ENCODE measurements at places on chromosomes 7 and 10.

DNA sequence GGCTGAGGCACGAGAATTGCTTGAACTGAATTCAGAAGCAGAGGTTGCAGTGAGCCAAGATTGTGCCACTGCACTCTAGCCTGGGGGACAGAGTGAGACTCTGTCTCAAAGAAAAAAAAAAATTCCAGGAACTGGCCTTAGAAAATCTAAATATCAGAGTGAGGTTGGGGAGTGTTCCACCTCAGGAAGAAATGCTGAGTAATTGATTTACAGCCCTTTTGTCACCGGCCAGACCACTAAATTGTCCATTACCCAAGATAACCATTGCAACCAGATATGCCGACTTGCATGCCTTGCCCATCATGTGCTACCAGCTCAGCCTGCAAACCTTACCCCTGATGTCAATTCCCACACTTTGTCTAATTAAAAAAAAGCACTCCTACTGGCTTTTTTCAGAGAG lies 42.4 kb downstream of the CRCP start:
- DNase-seq, result peak; percentile 72

- peak; percentile 97 for DNase-seq
Measured at GRCh38 chr7:41916450-41916927, 213.6 kb upstream of the INHBA start.

- DNase-seq, result no peak
Measured at GRCh38 chr7:129775695-129776361, 164.3 kb downstream of the NRF1 start.

DNA sequence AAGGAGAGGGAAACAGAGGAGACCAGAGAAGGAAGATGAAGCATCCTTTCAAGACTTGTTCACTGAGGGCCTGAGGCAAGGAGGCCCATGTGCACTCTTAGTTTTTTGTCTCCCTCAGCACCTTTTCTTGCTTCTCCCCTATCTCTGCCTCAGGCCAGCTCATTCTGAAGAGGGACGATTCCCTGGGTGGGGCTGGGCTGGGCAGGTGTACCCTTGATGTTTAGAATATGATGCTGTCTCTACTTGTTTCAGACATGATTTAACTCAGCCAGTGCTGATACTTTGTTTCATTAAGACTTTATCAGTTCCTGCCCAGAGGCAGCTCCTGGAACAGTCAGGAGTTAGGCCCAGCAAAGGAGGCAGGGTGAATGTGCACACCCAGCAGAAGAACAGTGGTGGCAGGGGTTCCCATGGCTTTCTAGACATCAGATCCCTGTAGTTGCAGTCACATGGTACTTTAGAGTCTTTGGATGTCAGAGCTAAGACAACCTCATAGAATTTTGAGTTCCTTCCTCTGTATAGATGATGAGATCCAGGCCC lies 3.4 kb downstream of the PRXL2A start:
- no peak for DNase-seq

DNA sequence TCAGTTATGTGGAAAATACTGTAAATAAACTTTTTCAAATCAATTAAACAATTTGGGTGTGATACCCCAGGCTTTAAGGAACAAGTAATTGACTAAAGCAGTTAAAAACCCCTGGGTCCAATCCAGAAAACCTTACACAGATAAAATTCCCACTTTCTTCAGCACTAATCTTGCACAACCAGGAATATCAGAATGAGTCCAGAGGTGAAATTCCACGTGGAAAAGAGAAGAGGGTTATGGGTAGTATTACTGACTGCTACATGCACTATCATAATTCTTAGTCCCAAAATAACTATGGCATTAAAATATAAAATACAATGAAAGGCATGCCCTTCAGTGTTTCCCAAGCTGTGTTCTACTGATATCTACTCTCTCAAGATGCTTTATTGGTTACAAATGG lies 135.7 kb upstream of the STEAP4 start:
- DNase-seq, result no peak

- no peak for DNase-seq
Measured at GRCh38 chr10:12432402-12433189, 83.2 kb downstream of the CAMK1D start.

DNA sequence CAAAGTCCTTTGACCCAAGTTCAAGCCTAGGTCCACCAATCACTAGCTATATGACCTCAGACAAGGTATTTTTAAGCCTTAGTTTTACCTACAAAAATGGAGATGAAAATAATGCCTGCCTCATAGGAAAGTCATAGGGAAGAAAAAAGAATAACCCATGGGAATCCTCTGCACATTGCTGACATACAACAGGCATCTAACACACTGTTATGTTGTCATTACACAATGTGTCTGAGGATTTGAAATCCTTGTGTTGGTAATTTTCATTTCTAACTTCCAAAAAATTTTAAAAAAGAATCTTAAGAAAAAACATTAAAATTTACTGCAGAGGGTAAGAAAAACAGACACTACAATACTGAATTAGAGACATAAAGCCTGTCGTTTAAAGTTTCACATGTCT lies 5.7 kb downstream of the ANK3 start:
- no peak for DNase-seq

DNA sequence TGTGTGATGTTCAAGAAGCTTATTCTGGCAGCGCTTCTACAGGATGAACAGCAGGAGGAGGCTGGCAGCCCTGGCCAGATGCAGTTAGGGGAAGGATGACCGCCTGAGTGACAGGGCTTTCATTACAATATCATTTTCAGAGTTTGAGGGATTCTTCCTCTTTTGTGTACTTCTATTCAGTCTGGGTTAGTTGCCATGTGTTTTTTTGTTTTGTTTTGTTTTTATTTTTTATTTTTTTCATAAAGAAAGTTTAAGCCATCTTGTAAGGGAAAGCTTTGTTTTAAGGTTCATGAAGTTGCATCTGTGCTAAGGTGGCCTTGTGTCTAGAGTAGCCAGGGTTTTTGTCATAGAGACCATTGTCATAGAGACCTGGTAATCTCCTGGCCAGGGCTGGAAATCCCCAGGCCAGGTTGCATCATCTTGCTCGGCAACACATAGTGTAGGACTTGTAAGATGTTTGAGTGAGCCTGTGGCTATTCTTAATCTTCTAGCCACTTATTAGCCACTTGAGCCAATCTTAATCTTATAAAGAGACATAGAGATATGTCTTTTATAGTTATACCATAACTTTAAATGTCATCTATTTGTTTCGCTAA lies 230.5 kb upstream of the TMEM229A start:
- DNase-seq, result peak; percentile 54

DNA sequence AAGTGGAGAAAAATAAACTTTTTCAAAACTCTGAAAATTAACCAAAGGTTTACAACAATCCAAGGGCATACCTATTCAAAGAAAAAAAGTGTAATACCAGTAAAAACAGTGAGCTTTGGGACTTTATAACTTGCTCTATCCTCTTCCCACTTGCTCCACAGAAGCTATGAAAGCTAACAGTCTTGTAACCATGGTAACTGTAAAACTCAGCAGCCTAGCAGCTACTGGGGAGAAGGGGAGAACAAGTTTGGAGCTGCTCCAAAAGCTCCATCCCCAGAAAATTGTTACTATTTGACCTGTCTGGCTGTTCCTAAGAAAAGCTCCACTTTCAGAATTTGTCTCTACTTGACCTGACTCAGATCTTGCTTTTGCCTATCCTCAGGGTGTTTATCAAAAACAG lies 191.5 kb downstream of the OTUD1 start:
- DNase-seq, result no peak

GRCh38 chr10:73576890-73577591 lies 14.1 kb downstream of the USP54 start:
- DNase-seq, result no peak

- no peak for DNase-seq
Measured at GRCh38 chr7:77415476-77415822, 700 bp downstream of the GSAP start.

GRCh38 chr10:126598009-126598408 lies 72.5 kb downstream of the C10orf90 start:
- DNase-seq, result peak; percentile 71

DNA sequence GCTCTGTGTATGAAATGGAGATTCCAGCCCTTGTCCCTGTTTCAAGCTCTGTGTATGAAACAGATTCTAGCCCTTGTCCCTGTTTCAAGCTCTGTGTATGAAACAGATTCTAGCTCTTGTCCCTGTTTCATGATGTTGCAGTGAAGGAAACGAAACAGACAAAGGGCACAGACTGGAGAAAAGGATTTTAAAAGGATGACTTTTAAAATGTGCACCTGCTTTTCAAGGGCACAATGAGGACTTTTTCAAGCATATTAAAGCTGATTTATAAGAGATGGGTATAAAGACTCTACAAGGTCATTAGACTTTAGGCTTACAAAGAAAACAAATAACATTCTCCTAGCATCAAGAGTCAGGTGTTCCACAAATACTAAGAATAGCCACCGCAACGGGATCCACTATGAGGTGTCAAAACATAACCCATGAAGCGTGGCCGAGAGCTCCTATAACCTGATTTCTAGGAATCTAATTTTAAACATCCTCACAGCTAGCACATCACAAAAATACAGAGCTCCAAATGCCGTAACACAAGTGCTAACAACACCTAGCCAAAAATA lies 29.0 kb downstream of the DIP2C start:
- no peak for DNase-seq

GRCh38 chr10:91511549-91512330 lies 101.6 kb downstream of the HECTD2 start:
- peak; percentile 24 for DNase-seq

GRCh38 chr10:126247446-126247975 lies 140.8 kb downstream of the ADAM12 start:
- peak; percentile 92 for DNase-seq

DNA sequence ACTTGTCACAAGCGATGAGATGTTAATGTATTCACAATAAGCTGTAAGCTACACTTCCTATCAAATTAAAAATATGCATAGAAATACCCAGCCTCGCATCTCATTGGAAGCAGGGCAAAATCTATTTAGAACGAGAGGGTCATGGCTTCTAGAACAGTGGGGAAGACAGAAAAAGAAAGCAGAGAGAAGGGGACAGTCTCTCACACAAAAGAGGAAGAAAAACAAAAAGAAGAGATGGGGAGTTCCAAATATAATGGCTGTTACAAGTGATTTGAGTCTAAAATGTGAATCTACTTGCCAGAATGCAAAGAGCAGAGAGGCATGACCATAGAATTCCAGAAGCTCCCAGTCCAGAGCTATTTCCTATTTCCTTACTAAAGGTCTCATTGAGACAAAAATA lies 13.8 kb downstream of the LRRN3 start:
- DNase-seq, result no peak

- DNase-seq, result no peak
Measured at GRCh38 chr10:91311601-91312381, 91.3 kb downstream of the PCGF5 start.

DNA sequence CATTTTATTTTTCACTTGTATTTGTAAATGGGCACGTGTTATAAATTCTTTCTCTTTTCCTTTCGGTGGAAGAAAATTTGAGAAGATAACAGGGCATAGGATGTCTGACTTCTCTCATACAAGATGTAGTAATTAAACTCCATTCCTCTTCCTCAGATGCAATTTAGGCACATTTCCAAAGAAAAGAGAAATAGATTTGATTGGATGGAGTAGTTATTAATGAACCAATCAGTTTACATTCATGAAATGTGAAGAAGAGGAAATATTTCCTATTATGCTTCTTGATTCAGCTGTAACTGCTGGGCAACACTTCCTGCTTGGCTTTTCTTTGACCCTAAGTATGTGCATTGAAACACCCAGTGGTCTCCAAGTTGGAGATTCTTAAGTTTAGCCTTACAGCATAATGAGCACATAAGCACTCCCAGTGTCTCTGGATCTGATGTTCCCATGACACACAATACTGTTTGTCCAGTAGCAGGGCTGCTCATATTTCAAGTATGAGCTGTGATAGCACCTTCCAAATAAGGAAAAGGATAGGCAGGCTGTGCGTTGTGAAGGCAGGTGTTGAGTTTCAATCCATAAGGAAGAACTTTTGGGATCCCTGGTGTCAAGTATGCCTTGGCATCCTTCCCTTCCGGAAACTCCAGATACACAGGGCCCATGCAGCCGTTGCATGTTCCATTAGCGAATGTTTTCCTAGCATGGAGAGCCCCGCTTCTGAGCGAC lies 33.4 kb upstream of the COBL start:
- DNase-seq, result peak; percentile 61

DNA sequence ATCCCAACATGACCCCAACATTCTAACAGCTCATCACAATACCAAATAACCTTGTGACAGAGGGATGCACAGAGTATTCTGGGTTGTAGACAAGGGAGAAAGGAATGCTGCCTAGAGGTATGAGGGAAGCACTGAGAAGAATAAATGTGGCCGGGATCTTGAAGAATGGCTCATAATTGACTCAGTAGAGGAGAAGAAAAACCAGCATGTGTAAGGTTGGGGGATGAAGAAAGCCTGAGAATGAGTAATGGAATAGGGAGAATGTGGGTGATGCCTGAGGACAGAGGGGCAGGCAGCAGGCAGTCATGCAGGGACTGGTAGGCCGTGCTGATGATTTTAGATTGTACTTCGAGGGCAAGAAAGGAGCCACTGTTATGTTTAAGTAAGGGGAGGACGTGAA lies 75.4 kb upstream of the ELMO1 start:
- no peak for DNase-seq

- no peak for DNase-seq
Measured at GRCh38 chr7:94998266-94999068, 91.1 kb downstream of the PPP1R9A start.

- DNase-seq, result no peak
Measured at GRCh38 chr7:123763191-123763661, 14.4 kb upstream of the WASL start.

Measured in H4 (cell line).